ENCODE measurements at places on chromosomes 1 and 21. TPM values are rescaled to one million over a fixed set of nuclear protein-coding genes. Genes with fewer than 3 reads are reported as not detected.

ELF3 gene
- total RNA-seq = under 0.01 TPM

HYI gene
- 73.6 TPM for total RNA-seq

C1QTNF12 gene
- total RNA-seq = 0.25 TPM

LMO4 gene
- 12.5 TPM for total RNA-seq

FALEC gene
- not detected for total RNA-seq

ZNF326 gene
- 5.9 TPM for total RNA-seq

OR10Z1 gene
- total RNA-seq = not detected

C1orf141 gene
- total RNA-seq = not detected

FAM131C gene
- total RNA-seq = 0.13 TPM

BRDT gene
- not detected for total RNA-seq

VCAM1 gene
- total RNA-seq = 2.9 TPM

LRRC38 gene
- total RNA-seq = 0.13 TPM

HENMT1 gene
- total RNA-seq = 2.4 TPM

HPDL gene
- 1.6 TPM for total RNA-seq

PRMT6 gene
- 12.6 TPM for total RNA-seq

GUCA2B gene
- not detected for total RNA-seq

MCOLN2 gene
- total RNA-seq = not detected

ADAMTSL4 gene
- total RNA-seq = 0.25 TPM

Measured in dermis microvascular lymphatic vessel endothelial cell (primary cell).